Fibroblast of upper back skin (primary cell): ENCODE measurements at places on chromosomes 11 and 22.

GRCh38 chr22:26923531-26923930 is 266.1 kb downstream of the MIAT start:
- DNase-seq, result no peak

- peak; percentile 54 for DNase-seq
Observed at GRCh38 chr11:95699631-95700470, 89.7 kb downstream of the FAM76B start.

- no peak for DNase-seq
Observed at GRCh38 chr11:57432149-57432561, 5.2 kb upstream of the SLC43A3 start.

GRCh38 chr11:80620867-80621266 is 1180.0 kb upstream of the TENM4 start:
- DNase-seq, result no peak
